ENCODE measurements at places on chromosomes 12 and 14.

- no peak for DNase-seq
Measured at GRCh38 chr12:9066183-9066623, 49.5 kb downstream of the A2M start.

GRCh38 chr14:76264384-76264783 is 111.6 kb upstream of the ESRRB start:
- no peak for DNase-seq

DNA sequence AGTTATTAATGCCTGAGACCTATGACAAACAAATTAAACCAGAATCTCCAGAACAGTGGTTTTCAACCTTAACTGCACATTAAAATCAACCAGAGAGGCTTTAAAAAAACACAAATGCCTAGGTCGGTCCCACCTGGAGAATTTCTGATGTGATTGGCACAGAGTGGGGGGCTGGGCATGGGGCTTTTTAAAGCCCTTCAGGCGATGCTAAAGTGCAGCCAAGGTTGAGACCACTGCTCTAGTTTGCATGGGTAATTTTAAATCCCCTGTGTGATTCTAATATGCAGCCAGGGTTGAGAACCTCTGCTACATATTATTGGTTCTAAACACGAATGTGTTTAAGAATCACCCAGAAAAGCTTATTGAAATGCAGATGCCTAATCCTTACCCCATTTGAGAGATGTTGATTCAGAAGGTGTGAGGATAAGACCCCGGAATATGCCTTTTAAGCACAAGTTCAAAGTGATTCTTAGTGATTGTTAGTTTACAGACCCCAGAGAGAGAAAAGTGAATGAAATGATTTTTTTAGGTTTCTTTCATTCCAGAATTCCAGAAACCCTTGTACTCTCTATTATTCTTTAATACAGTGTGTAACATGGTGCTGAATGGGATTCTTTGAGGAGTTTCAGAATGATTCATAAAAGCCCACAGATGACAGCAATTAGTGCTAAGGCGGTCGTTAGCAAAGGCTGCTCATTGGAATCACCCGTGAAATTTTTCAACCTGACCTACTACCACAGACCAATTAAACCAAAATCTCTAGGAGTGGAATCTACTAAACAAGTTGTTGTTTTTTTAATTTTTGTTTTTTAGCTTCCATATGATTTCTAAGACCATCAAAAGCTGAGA is 44.9 kb downstream of the LIN7A start:
- no peak for DNase-seq

DNA sequence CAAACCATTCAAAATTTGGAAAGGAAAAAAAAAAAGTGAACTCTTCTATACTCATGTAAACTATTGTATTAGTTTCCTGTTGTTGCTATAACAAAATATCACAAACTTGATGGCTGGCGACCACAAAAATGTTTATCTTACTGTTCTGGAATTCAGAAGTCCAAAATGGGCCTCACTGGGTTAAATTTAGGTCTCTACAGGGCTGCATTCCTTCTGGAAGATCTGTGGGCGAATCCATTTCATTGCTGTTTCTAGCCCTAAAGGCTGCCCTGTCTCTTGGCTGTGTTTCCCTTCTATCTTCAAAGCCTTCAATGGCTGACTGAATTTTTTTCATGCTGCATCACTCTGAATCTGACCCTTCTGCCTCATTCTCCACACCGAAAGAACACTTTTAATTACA is 105.1 kb upstream of the NAV3 start:
- DNase-seq = no peak

Measured in cortex of kidney (tissue), 1 donor.